CD8-positive, alpha-beta memory T cell (primary cell): ENCODE measurements at places on chromosomes 12 and 14. TPM values are rescaled to one million over a fixed set of nuclear protein-coding genes. Genes with fewer than 3 reads are reported as not detected.

GRCh38 chr12:14576896-14577295 is 9.2 kb upstream of the PLBD1 start:
- DNase-seq = no peak

DNA sequence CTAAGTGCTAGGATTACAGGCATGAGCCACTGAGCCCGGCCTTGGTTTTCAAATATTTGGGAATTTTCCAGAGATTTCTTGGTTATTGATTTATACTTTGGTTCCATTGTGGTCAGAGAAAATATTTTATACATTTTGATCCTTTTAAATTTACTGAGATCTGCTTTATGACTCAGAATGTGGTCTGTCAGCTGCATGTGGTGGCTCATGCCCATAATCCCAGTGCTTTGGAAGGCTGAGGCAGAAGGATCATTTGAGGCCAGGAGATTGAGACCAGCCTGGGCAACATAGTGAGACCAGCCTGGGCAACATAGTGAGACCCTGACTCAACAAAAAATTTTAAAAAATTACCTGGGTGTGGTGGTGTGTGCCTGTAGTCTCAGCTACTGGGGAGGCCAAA is 49.8 kb downstream of the ADCK1 start:
- no peak for DNase-seq

The NEUROD4 gene
- not detected for total RNA-seq

The KRT6C gene
- not detected for total RNA-seq
